Mammary microvascular endothelial cell (primary cell): ENCODE measurements at places on chromosomes 5 and 9. TPM values are rescaled to one million over a fixed set of nuclear protein-coding genes. Genes with fewer than 3 reads are reported as not detected.

EGFL7 gene
- total RNA-seq, result 902 and 1,153 TPM in 2 replicates

ADAMTS13 gene
- 0.20 and 0.59 TPM in 2 replicates for total RNA-seq

PPP1R2B gene
- 0.05 and 0.07 TPM in 2 replicates for total RNA-seq

IFNA21 gene
- not detected in 2 replicates for total RNA-seq

NMUR2 gene
- total RNA-seq, result not detected in 2 replicates

PLPP7 gene
- total RNA-seq, result 5.6 and 9.5 TPM in 2 replicates

IFNK gene
- total RNA-seq, result not detected in 2 replicates

FBP1 gene
- total RNA-seq, result 15.2 and 15.8 TPM in 2 replicates

ARRDC1 gene
- 29.7 and 33.4 TPM in 2 replicates for total RNA-seq

NCS1 gene
- 24.8 and 27.8 TPM in 2 replicates for total RNA-seq

OR1Q1 gene
- not detected in 2 replicates for total RNA-seq

PDGFRB gene
- 0.69 and 1.6 TPM in 2 replicates for total RNA-seq

ADRA1B gene
- total RNA-seq, result 1.3 and 3.1 TPM in 2 replicates

CD14 gene
- total RNA-seq, result 0.20 and 0.60 TPM in 2 replicates
